Stimulated activated CD4-positive, alpha-beta T cell treated with anti-CD3 and anti-CD28 coated beads, Interleukin-12 subunit alpha, Interleukin-12 subunit beta, amount 100 ng/mL, for 4 hours (primary cell): ENCODE measurements at places on chromosomes 6 and 20.

GRCh38 chr6:147268254-147268653, 64.0 kb downstream of the STXBP5 start:
- DNase-seq = no peak

DNA sequence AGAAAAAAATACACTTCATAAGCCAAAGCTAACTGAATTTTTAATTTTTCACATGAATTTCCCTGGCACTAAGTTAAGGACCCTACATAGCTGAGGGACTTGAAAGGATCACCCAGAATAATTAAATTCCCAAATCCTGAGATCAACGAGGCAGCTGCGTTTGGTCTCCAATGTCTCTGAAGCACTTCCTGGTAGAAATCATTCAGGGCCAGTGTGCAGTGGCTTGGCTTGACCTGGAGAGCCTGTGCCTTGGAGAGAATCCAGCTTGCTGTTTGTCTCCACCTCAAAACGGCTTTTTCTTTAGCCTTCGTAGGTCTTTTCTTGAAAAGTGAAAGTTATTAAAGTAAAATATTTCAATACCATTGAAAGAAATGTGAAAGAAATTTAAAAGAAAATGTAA, 92.4 kb downstream of the SMOC2 start:
- DNase-seq = no peak

DNA sequence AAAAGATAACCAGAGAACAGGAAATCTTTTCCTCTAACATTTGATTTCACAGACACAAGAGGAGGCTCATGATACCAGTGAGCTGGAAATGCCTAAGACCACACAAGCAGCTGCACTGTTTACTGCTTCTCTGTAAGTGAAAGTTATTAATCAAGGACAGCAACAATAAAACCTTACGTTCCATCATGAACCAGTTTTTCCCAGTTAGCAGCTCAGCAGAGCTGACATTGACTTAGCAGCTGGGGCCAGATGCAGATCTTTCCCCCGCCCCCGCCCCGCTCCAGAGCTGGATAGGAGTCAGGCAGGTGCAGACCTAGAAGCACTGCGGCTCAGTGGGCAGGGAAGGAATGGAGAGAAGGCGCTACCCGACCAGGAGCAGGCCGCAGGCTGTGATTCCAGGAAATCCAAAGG, 275.2 kb downstream of the GMDS start:
- DNase-seq = no peak

DNA sequence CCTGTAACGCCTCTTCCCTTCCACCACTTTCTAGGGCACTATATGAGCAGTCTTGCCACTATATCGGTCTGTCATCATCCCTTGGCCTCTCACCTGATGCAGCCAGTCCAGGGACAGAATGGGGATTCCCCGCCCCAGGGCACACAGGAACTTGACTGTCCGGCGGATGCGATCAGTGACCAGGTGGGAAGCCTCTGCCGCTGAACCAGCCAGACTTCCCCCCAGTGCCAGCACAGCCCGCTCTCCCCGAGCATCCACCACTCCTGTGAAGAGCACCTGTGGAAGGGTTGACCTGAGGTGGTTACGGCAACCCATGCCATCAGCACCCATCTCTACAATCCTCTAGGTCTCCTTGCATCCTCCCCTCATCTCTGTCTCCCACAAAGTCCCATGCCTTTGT, 12.2 kb upstream of the NRM start:
- DNase-seq = no peak

DNA sequence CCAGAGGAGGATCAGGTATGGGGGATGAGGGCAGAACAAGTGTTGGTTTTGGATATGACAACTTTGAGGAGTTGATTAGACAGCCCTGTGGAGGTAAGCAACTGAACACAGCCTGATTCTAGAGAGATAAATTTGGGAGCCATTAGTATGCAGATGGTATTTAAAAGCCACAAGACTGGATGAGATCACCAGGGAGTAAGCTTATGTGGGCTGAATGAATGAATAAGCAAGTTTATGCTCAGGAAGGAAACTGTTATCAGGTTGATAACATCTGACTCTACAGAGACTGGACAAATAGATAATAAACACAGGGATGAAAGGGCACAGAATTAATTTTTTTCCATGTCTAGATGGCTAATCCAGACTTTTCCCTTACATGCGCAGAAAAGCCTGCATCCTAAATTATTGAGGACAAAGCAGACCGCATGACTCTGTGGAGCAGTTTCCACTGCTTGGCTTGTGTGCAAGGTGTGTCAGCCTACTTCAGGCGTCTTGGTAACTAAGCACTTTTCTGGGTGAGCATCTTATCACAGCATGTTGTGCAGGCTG, 150.6 kb downstream of the GJA10 start:
- no peak for DNase-seq

GRCh38 chr6:25137916-25138232, 141.3 kb upstream of the CARMIL1 start:
- DNase-seq = peak; percentile 39

DNA sequence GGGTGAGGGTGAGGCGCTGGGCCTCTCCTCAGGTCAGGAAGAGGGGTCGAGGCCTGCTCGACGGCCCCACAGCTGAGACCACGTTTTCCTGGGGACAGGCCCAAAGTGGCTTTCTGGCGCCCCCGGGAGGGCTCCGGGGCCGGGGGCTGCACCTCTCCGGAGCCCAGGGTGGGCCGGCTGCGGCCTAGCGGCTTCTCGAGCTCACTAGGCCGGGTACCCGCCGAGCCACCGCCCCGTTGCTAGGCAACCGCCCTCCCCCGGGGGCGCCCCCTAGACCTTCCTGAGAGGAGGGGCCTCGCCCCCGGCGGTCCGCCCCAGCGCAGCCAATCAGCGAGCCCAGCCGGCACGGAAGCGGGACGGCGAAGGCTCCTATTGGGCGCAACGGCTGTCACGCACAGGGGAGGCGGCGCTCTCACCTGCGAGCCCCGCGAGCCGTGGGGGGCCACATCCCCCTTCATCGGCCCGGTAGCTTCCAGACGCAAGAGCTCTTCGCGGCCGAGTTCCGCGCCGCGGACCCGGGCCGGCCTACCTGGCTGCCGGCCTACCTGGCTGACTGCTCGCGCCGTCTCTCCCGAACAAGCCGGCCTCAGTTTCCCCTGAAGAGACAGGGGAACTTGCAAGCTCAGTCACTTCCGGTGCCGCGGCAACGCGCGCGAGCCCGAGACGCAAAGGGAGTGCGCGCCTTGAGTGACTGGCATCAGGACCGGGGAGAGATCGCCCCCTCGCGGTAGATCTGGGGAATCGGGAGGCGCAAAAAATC, 831 bp upstream of the BCL2L1 start:
- peak; percentile 98 for DNase-seq

- no peak for DNase-seq
Measured at GRCh38 chr6:15578716-15579391, 84.0 kb downstream of the DTNBP1 start.

GRCh38 chr6:139653111-139653510, 278.7 kb upstream of the CITED2 start:
- no peak for DNase-seq

DNA sequence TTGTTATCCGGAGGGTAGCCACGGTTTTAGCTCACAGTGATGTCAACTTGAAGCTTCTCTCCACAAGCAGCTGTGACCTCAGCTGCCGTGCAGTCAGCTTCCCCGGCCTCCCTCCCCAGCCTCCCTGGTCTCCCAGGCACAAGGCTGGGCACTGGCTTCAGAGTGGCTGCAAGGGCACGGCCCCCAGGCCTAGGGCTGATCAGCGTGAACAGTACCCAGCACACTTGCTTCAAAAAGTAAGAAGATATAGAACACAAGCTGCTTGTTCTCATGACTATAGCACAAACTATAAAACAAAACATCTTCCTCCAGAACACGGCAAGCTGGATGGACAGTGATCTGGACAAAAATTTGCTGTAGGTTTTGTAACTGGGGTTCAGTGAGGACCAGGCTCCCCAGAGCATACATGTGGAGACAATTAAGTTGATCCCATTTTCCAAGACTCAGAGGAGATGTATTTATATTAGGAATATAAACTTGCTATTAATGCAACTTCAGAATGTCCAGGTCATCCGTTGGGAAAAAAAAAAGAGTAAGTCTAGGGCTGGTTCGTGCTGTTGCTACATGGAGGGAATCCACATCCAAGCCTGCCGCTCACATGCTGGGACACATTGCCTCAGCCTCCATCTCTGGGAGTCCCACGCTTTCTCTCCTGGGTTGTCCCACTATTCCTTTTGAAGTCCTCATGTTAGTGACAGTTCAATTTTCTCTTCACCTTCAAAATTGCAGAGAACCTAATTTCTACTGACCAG, 199.4 kb upstream of the THBS2 start:
- no peak for DNase-seq

DNA sequence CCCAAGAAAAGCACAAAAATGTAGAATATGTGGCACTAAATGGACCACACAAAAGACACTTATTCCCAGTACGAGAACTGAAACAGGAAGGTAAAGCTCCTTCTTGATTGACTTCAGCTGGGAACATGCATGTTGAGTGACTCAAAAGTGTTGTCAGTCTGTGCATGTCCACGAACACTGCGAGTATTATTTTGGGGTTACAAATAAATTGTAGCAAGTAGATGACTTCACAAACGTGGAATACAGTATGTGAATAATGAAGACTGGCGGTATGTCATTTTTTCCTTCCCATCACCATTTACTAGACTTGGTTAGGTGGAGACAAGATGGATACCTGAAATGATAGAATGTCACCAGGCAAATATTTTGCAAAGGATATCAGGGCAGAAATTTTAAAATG, 45.4 kb downstream of the L3MBTL3 start:
- DNase-seq = no peak

DNA sequence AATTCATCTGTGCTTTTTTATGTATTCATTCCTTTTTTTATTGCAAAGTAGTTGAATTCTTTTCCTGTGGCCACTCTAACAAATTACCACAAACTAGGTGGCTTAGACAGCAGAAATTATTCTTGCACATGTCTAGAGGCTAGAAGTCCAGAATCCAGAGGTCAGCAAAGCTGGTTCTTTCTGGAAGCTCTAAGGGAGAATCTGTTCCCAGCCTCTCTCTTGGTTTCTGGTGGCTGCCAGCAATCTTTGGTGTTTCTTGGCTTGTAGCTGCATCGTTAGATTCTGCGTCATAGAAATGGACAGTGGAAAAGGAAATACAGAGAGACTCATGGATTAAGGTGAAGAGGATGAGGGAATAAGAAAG, 39.3 kb downstream of the GSTA2 start:
- DNase-seq = no peak

DNA sequence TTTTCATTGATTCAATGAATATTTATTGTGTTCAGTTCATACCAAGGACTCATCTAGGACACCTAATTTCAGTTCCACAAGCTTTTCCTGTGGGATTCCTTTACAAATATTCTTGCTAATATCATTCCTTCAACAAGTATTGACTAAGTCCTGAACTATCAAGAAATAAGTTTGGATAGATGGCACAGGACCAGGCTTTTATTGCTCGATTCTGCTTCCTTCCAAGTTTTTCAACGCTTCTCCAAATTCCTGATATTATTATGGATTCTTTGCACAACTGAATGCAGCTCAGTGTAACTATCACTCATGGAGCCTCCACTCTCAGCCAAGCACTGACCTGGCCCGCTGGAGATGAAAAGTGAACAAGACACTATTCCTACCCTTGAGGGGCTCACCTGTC, 32.7 kb upstream of the COL21A1 start:
- DNase-seq = no peak

GRCh38 chr6:111061508-111061907, 25.8 kb upstream of the SLC16A10 start:
- DNase-seq = no peak

DNA sequence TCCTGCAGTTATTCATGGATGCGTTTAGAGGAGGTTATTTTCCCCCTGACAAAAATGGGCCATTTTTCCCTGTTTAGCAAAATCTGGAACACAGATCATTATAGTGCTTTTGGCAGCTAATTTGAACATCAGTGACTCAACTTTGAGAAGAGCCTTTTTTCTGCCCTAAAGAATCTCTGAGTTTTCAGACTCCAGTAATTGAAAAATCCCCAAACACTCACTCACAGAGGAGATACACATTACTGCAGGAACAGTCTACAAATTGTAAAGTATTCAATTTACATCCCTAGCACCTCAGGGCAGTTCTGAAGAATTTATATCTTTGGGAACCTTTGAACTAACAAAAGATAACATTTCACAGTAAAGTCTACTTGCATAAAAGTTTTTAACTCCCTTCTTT, 966.6 kb upstream of the SLC35B3 start:
- no peak for DNase-seq

GRCh38 chr6:87729965-87730719, 28.1 kb upstream of the AKIRIN2 start:
- DNase-seq = no peak

DNA sequence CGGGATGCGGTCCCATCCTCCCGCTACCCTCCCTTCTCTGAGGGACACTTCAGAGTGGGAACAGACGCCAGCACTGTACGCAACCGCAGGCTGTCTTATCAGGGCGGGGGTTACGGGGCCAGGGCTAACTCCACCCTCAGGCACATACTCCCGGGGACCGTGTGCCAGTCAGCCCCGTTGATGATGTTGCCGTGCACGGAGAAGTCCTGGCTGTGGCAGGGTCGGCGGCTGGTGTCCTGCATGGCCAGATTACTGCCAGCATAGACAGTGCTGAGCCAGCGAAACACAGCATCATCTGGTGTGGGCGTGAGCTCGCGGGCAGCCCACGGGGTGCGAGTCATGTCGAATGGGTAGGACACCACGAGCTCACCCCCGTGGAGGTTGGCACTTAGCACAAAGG, 5.0 kb downstream of the CPXM1 start:
- DNase-seq = no peak

DNA sequence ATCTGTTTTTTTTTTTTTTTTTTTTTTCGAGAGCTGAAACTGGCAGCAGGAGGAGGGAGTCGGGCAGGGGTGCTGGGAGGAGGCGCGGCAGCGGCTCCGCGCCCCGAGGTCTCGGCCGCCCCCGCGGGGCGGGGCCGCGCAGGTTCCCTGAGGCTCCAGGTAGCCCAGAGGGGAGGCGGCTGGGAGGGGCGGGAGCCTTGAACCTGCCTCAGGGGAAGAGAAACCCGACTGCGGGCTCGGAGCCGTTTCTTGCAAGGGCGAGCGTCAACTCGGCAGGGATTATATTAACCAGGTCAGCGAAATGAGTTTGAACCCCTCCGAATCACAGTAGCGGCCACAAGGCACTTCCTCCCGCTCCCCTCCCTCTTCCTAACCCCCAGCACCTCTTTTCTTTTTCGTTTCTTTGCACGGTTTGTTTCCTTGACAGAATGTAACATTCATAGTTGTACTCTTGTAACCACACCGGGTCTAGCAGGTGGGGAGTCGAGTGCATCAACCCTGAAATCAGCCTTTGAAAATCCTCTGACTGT, 2.0 kb downstream of the MYB start:
- DNase-seq = peak; percentile 67

- no peak for DNase-seq
Measured at GRCh38 chr6:92110403-92110802, 1309.0 kb downstream of the EPHA7 start.

DNA sequence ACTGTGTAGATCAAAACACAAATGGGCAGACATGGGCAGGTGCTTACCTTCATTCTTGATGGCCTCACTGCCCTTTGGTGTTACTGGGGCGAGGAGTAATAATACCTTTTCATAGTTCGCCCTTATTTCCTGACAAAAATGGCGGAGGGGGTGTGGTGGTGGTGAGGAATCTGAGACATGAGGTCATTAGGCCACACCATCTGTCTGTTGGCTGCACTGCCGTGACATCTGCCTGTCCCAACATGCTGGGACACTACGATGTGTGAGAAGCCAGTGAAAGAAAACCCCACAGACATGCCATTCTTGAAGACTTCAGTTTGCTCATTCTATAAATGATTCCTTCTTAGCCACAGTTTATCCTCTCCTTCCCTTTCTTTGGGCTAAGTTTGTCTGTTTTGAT, 13.4 kb upstream of the MAPRE1 start:
- no peak for DNase-seq
